Hematopoietic multipotent progenitor cell treated with erythropoietin and hydrocortisone succinate and interleukin-3 and kit ligand, for 4 days (in vitro differentiated cells): ENCODE measurements at places on chromosomes 7 and 10.

- peak; percentile 59 for DNase-seq
Measured at GRCh38 chr7:32941681-32942414, 15.4 kb upstream of the FKBP9 start.

- peak; percentile 55 for DNase-seq
Measured at GRCh38 chr7:15236952-15237351, 324.9 kb downstream of the AGMO start.

DNA sequence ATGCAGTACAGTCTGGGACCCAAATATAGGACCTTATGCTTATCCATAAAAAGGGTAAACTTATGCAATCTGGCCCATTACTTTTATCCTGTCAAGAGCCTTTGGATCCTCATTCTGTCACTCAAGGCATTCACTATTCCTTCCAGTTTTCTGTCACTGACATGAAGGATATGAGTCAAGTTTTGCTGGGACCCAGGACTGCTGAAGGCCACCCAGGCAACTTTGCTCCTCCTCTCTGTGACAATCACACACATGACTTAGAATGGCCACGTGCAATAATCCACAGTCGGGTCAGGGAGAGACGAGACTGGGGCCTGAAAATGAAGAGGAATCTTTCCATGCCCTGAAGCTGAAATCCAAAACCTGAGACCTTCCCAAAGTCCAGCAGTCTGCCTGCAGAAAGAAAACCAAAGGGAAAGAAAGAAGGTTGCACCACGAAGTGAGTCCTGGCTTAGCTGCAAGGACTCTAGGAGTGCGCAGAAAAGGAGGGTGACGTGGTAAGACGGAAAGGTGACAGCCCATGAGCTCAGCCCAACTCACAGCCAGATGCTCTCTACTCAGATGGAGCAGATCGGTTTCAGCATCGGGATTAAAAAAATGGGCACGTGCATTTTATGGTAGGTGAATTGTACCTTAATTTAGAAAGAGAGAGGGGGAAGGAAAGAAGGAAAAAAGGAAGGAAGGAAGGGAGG lies 67.2 kb downstream of the VOPP1 start:
- no peak for DNase-seq

- DNase-seq = no peak
Measured at GRCh38 chr10:71999360-72000072, 35.3 kb downstream of the CHST3 start.

- DNase-seq = no peak
Measured at GRCh38 chr10:61464461-61465170, 11.4 kb upstream of the TMEM26 start.

GRCh38 chr10:91115618-91116390 lies 104.7 kb upstream of the PCGF5 start:
- DNase-seq = no peak

DNA sequence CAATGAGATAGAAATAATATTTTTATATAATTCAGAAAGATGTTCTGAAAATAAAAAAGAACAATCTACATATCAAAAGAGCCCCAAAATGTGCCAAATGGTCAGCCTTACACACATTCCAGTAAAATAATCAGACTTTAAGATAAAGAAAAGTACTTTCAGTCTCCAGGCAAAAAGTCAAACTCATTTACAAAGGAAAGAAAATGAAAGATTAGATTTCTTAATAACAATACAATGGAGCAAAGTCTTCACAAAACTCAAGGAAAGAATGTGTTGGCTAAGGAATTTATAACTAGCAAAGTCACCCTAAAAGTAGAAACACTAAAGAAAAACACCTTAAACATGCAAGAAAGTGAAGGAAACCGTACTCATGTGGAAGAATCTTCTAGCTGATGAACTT lies 16.6 kb downstream of the RTKN2 start:
- DNase-seq = no peak

- peak; percentile 71 for DNase-seq
Measured at GRCh38 chr7:74025730-74026129, 2.2 kb upstream of the ELN start.

GRCh38 chr7:121909716-121910345 lies 36.9 kb downstream of the PTPRZ1 start:
- no peak for DNase-seq

- no peak for DNase-seq
Measured at GRCh38 chr7:17126413-17127268, 171.8 kb upstream of the AHR start.

DNA sequence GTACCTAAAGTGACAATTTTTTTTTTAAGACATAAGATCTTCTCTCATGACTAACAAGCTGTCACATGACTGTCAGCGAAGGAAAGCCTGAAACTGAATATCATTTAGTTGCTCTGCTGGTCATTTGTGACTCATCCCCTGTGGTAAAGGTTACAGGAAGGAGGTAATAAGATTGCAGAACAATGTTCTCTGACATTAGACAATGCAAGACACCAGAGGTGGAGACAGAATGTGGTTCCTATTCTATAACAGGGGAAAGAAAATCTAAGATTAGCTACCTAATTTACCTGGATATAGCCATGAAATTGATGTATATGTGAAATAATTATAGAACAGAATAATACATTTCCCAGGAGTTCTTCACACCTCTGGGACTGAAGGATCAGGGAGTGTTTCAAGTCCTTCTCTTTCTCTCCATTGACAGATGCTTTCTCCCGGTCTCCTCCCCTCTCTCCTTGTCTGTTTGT lies 47.7 kb downstream of the LRGUK start:
- DNase-seq = peak; percentile 80

- no peak for DNase-seq
Measured at GRCh38 chr7:375321-375831, 85.4 kb downstream of the FOXL3 start.

- DNase-seq = no peak
Measured at GRCh38 chr10:22453948-22454591, 108.8 kb downstream of the SPAG6 start.

- DNase-seq = no peak
Measured at GRCh38 chr7:124030964-124031363, 1.9 kb downstream of the TMEM229A start.

- DNase-seq = no peak
Measured at GRCh38 chr10:70465278-70465677, 13.3 kb upstream of the PALD1 start.

DNA sequence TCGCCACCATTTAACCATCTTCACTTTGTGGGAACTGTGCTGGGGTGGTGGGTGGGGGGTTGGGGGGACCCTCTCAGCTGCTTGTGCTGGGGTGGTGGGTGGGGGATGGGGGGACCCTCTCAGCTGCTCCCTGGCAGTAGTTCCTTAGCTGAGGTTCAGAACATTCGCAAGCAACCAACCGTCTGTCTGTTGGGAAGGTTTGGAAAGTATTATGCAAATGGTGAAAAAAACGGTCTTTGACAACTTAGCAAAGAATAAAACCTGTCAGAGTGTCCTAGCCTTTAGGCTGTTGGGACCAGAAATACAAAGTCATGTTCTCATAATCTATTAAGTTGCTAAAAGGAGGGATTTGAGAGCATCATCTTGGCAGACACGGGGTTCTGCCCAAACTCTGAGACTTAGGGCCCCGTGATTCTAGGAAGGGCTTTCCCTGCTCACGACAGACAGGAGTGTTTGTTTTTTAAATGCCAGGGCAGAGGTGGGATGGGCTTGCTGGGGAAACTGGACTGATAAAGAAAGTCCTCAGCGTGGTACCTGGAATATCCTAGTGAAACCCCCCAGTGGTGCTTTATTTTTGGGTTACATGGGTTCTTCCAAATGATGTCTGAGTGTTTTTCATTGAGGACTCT lies 14.1 kb upstream of the SRGN start:
- DNase-seq = peak; percentile 65

DNA sequence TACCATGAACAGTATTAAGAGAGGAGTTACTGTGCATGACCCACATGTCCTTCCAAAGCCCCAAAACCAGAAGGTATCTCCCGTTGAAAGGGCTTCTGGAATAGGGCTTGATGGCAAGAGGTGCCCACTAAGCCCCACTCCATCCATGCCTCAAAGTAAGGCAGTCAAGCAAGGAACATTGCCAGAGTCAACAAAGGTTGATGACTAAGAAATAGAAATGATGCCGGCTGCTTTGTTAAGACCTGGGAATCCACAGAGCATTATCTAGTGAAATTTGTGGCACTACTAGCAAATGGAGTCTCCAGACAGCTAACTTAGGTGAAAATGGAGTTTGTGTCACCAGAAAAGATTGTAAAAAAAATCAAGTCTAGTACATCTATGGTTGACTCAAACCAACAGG lies 6.2 kb downstream of the SFR1 start:
- DNase-seq = no peak

GRCh38 chr10:132407846-132408278 lies 10.9 kb downstream of the PWWP2B start:
- peak; percentile 80 for DNase-seq

- DNase-seq = no peak
Measured at GRCh38 chr10:50648089-50648934, 24.6 kb upstream of the SGMS1 start.

DNA sequence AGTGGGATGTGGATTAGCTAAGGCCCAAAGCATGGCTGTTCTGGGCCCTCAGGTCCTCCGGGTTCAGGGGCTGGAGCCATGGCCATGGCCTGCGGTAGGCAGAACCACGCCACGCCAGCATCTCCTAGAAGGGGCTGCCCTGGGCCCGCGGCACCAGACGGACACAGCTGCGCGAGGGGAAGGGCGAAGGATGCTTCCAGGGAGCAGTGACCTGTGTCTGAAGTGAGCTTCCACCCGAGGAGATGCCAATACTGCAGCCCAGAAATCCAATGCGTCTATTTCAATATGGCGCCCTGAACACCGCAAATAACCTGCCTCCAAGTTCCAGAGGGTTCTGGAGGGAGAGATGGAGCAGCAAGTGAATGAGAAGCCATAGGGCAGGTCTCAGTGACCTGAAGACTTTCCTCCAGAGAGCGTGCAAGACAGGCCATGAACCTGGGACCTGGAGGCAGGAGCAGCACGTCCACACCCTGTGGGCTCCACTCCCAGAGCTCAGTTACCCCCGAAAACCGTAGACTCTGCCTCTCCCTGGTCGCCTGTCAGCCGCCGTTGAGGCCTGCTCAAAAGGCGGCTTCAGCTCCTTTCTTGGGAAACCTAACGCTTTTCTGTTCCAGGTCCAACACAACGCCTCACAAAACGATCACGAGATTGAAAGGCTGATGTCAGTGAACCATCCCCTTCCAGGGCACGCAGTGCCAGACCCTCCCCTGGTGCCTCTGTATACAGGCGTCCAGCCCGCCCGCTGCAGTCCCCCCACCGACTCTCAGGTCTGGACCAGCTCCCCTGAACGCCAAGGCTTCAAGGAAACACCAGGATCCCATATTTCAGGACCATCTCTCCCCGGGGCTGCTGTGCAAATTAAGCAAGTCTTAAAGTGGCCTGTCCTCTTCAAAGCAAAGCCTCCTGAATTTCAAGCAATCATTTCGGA lies 37.4 kb downstream of the AMZ1 start:
- DNase-seq = no peak

GRCh38 chr7:102140952-102141370 lies 145.7 kb upstream of the SH2B2 start:
- DNase-seq = peak; percentile 49

DNA sequence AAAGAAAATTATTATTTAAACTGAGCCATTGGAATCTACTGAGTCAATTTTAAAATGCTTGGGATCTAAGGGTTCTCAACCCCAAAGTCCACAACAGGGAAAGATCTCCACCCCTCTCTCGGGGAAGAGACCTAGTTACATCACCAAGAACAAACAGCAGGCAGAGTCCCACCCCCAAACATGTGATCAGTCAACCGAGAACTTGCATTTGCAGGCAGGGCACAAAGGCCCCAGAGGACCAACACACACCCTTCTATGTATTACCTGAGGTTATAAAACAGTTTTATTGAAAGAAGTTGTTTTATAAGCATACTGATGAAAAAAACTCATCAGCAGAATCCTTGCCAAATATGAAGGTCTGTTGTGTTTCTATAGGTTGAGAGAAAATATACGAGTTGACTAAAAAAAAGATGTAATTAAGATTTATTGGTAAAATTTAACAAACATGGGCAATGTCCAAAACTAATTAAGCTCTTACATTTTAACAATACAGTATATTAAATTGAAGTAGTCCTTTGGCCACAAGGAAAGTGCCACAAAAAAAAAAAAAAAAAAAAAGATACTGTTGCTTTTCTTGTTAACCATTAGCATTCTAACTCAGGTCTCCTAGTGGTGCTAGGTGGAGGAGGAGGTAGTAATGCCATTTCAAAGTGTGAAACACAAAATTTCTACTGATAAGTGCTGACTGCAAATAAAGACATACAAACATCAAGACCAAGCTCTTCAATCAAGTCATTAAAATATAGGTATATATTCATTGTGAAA lies 975 bp upstream of the USP54 start:
- DNase-seq = peak; percentile 66

- DNase-seq = no peak
Measured at GRCh38 chr7:42753811-42754363, 158.0 kb downstream of the C7orf25 start.

GRCh38 chr7:123666492-123666891 lies 10.8 kb downstream of the LMOD2 start:
- no peak for DNase-seq

DNA sequence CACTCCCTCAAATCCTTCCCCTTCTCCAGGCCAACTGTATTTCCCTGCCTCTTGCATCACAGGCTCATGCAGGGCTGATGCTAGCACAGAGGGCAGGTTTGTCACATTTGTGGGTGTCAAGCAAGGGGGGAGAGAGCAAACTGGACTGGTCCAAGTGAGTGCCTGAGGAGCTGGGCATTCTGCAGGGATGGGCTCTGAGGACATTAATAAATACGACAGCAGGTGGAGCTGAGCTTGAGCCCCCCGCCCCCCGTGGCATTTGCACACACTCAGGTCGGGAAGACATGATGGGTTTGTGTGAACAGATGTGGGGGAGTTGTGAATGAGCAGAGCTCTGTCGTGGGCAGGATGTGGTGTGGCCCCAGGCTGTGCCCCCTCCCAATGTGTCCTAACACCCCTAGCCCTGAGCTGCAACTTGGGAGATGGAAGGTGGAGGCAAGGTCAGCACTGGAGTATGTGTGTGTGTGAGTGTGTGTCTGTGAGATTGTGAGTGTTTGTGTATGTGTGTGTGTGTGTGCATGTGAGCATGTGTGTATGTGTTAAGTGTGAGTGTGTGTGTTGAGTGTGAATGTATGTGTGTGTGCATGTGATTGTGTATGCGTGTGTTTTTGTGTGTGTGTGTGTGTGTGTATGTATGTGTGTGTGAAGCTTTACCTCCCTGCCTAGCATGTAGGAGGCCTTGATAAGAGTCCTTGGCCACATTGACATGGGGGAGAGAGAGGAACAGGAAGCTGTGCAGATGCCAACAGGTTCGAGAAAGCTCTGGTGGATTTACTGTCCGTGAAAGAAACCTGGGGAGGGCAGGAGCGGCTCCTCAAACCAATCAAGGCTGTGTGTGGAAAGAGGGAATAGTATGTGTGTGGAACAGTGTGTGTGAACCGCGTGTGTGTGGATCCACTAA lies 9.1 kb downstream of the RASSF4 start:
- peak; percentile 58 for DNase-seq

DNA sequence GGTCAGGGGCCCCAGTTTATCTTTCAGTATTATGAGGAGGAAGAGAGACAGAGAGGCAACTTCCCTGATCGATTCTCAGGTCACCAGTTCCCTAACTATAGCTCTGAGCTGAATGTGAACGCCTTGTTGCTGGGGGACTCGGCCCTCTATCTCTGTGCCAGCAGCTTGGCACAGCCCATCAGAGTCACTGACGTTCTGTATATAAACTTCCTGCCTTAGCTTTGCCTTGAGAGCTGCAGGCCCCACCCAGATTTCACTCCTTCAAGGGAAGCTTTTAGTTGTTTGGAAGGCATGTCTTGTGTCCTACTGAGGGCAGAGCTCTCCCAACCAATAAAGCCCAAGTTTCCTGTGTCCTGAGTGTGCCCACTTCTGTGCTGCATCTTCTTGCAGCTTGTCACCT lies 242.5 kb upstream of the PRSS58 start:
- peak; percentile 83 for DNase-seq
